ENCODE measurements at places on chromosomes 2 and 18.

DNA sequence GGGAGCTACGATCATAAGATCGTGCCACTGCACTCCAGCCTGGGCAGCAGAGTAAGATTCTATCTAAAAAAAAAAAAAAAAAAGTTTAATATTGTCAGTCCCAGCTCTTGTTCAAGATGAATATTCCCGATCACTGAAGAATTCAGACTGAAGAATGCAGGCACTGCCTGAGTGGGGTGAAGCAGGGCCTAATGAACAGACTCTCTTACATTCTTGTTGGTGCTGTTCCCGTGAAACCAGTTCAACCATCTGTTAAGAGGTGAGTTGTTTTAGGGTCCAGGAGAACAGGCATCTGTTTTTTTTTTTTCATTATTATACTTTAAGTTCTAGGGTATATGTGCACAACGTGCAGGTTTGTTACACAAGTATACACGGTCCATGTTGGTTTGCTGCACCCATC is 17.1 kb upstream of the CAB39 start:
- no peak for DNase-seq

GRCh38 chr2:160022162-160022561 is 40.3 kb downstream of the PLA2R1 start:
- peak; percentile 42 for DNase-seq

GRCh38 chr18:35409911-35410310 is 32.8 kb upstream of the ZNF396 start:
- DNase-seq: peak; percentile 77

DNA sequence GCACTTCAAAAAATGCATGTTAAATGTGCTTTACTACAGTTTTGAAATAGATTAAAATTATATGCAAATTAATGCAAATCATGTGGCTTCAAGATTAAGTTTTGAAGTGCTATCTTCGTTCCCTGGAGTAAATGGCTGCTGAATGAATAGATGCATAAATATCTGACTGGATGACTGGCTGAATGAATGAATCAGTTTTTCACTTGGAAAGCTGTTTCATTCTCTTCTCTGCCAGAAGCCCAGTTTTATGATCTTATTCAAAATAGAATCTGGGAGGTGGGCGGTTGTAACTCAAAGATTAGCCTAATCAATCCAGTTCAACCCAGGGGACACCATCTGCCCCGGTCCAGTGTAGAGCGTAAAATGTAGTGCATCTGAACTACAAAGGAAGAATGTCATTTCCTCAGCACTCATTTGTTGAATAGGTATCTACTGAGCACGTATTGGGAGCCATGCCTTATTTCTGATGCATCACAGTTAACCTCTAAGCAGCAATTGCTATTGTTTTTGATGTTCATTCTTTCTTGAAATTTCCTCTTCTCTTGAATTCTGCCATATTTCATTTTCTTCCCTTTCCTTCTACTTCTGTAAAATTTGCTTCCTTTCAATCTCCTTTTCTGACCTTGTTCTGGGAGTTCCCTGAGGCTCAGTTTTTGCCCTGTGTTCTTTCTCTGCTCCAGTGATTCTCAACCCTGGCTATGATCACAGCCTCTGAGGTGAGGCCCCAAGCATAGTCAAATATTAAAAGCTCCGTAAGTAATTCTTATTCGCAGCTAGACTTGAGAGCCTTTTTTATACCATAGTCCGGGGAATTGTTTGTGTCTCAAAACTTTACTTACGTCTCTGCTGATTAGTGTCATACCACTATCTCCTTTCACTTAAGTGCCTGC is 282.7 kb downstream of the PARD3B start:
- no peak for DNase-seq

Data from inflammatory macrophage treated with lipopolysaccharide for 4 hours (primary cell).